ENCODE measurements at places on chromosomes 16 and 17.

DNA sequence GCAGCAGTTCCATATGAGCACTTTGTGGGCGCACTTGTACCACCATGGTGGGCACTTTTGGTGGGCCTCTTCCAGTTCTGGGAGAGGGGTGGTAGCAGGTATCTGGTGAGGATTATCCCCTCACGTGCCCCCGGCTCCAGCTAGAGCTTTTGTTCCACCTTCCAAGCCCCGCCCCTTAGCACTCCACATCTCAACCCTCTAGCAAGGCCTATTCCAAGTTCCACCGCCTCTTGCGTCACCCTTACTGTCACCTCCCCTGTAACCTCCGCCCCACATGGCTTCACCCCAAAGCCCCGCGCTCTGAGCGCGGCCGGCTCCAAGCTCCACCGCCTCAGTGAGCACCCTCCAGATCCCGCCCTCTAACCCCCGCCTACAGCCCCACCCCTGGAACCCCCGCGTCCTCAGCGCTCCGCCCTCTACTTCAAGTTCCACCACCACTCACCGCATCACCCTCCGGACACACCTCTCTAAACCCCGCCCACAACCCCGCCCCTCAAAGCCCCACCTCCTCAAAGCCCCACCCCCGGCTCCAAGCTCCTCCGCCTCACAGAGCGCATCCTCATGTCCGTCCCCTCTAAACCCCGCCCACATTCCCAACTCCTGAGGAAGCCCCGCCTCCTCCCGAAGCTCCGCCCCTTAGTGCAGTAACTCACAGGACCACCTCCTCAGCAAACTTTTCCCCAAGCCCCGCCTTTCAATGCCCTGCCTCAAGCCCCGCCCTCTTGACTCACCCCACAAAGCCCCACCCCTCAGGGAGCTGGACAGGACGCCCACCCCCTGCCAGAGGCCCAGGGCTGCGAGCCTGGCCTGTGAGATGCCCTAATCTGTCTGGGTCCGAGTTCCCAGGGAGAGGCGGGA lies 11.1 kb downstream of the SCN4A start:
- peak; percentile 73 for DNase-seq

- no peak for DNase-seq
Measured at GRCh38 chr16:66490774-66491715, 58.9 kb downstream of the TK2 start.

- no peak for DNase-seq
Measured at GRCh38 chr17:7477392-7478275, 1.8 kb downstream of the ZBTB4 start.

- no peak for DNase-seq
Measured at GRCh38 chr17:78716814-78717393, 65.2 kb downstream of the CYTH1 start.

DNA sequence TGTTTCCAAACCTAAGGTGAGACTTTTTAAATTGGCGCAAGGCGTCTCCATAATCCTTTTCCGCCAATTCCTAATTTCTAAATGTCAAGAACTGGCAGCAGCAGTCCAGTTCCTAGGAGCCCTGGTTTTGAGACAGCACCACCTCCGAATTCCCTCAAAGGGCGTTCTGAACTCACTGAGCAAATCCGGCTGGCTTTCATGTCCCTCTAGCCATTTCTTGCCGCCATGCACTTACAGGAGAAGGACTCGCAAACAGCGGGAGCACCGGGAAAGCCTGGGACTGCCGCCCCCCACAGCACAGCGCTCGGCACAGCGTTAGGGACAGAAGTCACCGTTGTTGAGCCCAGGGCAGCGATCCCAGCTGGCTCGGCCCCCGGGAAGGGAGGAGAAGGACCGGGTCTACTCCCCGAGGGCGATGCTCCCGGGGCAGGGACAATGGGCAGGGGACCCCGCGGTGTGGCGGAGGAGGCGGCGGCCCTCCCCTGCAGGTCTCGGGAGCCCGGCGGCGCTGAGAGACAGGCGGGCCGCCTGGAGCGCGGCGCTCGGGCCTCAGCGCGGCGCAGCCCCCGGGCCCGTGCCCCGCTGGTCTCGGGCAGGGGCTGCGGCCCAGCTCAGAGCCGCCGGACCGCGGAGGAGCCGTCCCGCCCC lies 545 bp downstream of the ARHGAP17 start:
- DNase-seq = peak; percentile 2

- DNase-seq = no peak
Measured at GRCh38 chr17:17151055-17151454, 55.1 kb downstream of the PLD6 start.

DNA sequence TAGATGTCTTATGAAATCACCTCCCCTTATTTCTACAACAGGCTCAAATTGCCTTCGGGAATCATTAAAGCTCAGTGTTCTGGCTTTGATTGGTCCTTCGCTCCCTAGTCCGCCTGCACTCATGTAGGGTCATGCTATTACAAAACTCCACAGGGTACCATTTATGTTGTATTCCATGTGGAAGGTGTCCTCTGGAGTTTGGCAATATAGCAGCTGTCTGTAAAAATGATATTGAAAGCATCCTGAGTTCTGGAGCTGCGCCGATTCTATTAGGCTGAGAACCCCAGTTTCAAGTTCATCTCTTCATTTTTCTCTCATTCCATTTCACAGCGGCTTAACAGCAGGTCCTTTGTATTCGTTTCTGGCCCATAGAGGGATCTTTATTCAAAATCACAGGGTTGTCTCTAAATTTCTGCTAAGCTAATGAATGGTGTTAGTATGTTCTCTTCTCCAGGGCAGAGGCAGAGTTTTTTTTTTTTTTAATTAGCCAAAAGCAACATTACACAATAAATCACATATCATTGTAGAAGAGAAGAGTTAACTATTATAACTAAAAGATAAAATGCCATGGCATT lies 71.9 kb upstream of the TEKT1 start:
- DNase-seq = no peak

GRCh38 chr17:65205655-65206054 lies 68.5 kb downstream of the RGS9 start:
- DNase-seq = no peak

DNA sequence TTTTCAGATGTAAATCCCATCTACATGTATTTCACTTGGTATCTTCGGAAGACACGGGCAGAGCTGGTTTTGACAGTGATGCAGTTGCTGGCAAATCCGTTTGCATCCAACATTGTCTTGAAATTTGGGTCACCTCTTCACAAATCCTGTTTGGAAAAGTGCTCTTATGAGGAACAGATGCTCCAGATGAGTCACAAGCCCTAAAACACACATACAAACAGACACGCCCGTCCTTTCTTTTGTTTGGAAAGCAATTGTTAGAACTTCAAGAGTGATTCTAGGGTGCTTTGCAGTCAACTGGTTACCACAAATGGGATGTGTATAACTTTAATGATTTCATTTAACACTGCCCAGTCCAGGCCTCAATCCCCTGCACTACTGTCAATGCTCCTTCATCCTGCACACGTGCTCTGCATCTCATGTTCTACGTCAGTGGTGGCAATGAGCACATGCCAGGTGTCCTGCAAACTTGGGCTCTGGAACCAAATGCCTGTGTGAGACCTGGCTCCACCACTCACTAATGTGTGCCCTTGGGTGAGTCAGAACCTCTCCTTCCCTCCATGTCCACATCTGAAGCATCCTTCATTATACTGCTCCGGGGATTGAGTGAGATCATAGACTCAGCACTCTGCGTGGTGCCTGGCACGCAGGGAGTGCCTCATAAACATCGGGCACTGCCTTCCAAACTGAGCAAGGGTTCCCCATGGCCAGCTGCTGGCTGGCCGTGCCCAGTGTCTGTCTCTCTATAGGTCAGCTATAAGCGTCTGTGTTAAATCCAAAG lies 19.3 kb upstream of the FOXF1 start:
- no peak for DNase-seq

GRCh38 chr16:84450176-84450865 lies 54.1 kb downstream of the MEAK7 start:
- no peak for DNase-seq

DNA sequence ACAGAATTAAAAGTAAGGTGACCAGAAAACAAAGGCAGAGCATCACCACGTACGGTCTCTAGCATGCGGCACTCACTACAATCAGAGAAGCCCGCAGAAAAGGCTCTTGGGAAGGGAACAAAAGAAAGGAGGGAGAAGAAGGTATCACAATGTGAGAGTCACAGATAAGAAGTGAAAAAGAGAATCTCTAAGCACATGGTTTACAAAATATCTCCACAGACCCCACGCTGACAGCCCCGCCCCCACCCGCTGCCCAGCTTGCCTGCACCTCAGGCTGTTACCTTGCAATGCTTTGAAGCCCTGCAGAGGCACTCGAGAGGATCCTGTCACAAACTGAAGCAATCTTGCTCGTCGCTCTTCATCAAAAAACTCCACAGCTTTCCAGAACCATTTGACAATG lies 40.5 kb downstream of the CEP95 start:
- no peak for DNase-seq

- DNase-seq = no peak
Measured at GRCh38 chr17:40122999-40123810, 1.4 kb downstream of the MSL1 start.

DNA sequence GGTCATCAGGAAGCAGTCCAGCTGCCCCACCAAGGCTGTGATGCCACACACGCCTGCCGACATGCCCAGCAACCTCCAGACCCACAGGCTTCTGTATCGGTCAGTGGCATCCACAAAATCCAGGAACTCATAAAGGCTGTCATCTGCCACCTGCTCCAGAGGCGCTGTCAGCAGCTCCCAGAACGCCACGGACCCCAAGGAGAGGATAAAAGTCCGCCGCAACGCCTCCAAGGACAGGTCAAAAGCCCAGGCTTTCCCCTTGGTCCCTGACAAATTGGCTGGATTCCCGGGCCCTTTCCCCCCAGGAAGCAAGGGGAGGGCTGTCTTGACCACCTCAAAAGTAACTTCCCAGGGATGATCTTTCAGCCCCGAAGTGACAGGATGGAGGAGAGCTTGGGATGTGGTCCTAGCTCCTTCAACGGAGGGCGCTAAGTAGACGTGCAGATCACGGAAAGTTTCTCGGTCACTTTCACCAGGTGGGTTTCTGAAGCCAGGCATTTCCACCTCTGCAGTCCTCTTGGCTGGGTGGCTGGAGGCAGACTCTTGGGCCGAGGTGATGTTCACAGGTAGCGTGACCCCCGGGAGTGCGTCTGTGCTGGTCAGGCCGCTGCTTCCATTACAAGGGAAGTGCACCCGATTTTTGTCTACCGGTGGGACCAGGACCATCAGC lies 854 bp downstream of the MFSD6L start:
- no peak for DNase-seq

- no peak for DNase-seq
Measured at GRCh38 chr16:23650674-23651416, 9.6 kb downstream of the DCTN5 start.

Data from NCI-H1048 (cell line).